ENCODE measurements at places on chromosomes 3 and 15.

DNA sequence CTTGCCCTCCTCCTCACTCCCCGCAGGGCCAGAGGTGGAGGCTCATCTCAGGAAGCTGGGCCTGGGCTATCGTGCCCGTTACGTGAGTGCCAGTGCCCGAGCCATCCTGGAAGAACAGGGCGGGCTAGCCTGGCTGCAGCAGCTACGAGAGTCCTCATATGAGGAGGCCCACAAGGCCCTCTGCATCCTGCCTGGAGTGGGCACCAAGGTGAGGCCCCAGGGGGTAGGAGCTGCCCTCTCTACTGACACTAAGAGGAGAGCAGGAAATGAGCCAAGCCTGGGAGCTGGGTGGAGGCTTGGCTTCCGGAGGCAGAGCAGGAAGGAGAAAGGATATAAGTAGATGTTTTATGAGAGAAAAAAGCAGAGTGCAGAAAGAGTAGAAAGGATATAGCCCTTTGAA, 4.9 kb downstream of the OGG1 start:
- DNase-seq = no peak

DNA sequence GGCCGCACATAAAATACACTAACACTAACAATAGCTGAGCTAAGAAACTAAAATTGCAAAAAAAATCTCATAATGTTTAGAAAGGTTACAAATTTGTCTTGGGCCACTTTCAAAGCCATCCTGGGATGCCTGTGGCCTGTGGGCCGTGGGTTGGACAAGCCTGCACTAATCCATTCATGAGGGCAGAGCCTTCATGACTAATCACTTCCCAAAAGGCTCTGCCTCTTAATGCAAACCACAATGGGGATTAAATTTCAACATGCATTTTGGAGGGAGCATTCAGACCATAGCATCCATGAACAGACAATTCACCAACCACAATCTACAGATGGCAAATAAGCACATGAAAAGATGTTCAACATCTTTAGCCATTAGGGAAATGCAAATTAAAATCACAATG, 128.2 kb downstream of the SUCLG2 start:
- no peak for DNase-seq

DNA sequence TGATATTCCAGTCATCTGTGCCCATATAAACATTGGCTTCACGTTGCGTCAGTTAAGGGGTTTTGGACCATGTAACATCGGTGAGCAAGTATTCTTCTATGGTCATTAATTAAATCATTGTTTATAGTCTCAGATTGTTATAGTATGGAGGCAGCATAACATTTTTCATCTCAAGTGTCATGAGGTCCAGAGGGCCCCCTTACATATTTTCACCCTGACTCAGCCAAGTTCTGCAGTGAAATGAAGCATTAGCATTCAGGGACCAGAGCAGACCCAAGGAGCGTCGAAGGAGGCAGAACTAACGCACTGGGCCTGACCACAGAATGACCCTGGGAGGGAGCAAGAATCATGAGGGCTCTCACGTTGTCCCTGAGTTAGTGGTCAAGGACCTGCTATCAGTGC, 171.5 kb downstream of the LRTM1 start:
- no peak for DNase-seq

DNA sequence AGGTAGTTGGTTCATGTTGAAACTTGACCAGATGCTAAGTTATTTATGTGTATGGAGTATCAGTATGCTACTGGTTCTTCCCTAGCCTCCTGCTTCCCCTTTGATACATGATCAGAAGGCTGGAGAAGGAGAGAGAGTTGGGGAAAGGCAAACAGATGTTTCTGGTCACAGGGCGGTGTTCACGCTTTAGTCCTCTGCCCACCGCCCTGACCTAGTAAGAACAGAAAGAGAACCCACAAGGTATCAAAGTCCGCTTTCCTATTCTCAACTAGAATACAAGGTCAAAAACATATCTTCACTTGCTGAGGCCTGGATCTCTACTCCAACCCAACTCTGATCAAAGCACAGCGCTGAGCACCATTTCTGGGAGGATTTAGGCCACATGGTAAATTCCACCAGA, 55.5 kb downstream of the NCEH1 start:
- no peak for DNase-seq

DNA sequence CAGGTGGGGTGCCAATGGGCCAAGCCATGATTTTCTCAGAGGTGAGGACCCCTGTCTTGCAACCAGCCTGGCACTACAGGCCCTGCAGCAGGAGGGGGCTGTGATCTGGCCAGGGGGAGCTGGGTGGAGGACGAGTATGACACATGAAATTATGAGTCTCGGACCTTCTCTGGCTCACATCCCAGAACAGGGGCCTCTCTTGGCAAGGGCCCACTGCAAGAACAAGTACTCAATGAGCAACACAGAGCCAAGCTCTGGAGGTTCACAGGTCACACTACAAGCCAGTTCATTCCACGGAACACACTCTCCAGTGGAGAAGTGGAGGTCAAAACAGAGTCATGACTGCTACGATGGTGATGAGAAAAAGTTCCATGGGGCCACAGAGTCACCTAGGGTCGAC, 28.3 kb downstream of the CCDC32 start:
- no peak for DNase-seq

Data from CD4-positive, alpha-beta T cell treated with Interleukin-17A for 1 hour (primary cell).